Kidney glomerular epithelial cell (primary cell): ENCODE measurements at places on chromosomes 6 and 20.
A peak's percentile ranks its signal among the peaks of the same experiment; 100 is the strongest.

DNA sequence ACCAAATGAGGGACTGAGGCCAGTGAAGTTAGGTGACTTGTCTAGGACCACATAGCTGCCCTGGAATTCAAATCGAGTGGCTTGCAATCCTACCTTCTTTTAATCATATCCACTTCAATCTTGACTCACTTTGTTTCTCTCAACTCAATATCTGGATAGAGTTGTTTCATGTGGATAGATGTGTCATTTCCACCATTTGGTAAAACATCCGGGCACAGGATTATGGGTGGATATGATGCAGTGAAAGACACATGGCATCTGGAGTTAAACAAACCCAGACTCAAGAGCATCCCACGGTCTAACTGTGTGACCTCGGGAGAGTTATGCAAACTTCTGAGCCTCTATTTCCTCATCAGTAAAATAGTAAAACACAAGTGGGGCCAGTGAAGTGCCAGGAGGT lies 103.6 kb upstream of the CNKSR3 start:
- DNase-seq, result no peak

GRCh38 chr20:53260591-53260990 lies 288.4 kb downstream of the TSHZ2 start:
- no peak for DNase-seq

DNA sequence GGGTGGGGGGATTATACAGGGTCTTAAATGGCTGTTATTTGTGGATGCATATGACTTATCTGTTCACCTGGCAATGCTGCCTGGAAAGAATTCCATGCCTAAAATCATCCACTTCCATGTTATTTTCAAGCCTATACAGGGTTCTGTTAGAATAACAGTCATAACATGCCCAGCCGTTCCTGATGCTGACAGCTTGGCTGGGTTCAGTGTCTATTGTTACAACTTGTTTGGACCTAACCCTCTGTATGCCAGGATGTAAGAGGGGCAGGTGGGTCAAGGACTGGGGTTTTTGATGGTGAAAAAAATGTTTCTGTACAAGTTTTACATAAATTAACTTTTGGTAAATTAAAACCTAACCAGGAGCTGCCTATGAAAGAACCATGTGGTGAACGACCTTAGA lies 79.8 kb downstream of the GINS1 start:
- no peak for DNase-seq

GRCh38 chr20:35673884-35674283 lies 9.2 kb upstream of the CPNE1 start:
- no peak for DNase-seq

DNA sequence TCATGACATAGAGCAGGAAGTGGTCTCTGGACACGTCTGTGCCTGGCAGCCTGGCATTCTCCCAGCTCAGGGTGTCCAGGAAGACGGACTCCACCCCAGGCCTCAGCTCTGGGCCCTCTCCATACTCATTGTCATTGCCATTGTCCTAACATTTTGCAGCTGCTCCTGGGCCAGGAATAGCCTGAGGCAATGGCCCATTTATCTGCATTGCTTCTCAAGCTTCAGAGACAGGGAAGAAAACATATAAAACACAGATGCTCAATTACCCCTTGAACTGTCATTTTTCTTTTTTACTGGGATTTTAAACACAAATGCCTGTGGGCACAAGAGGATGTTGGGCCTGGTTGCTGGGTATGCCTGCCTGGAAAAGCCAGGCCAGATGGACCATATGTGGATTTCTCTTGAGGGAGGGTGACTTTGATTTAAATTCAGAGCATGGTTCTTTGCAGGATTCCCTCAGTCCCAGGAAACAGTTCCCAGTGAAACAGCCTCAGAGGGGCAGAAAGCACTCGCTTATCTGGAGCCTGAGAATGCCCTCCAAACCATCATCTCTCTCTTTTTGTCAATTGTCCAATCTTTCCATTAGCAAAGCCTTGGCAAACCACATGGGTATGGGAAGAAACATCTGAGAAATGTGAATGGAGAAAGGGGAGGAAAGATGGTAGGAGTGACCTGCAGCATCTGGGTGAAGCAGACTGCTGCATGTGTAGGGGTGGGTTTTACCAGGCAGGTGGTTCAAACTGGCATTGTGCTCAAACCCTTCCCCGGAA lies 17.9 kb downstream of the LAMP5 start:
- DNase-seq, result no peak

DNA sequence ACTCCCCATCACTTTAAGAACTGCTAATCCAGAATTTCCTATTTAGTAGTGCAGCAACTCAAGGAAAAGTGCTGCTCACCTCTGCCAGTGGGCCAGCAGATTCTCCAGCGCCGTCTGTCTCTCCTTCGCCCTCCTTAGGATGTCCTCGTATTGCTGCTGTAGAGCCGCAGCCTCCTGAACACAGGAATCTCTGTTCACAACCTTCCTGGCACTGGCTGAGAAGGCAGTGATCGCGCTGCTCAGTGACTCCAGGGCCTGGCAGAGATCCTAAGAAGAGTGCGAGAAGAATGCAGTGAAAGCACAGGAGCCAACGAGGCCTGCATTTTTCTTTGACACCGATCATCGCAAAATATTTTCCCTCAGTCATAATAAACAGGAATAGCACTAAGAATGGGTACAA lies 209.0 kb downstream of the SYNE1 start:
- DNase-seq, result peak; percentile 71

DNA sequence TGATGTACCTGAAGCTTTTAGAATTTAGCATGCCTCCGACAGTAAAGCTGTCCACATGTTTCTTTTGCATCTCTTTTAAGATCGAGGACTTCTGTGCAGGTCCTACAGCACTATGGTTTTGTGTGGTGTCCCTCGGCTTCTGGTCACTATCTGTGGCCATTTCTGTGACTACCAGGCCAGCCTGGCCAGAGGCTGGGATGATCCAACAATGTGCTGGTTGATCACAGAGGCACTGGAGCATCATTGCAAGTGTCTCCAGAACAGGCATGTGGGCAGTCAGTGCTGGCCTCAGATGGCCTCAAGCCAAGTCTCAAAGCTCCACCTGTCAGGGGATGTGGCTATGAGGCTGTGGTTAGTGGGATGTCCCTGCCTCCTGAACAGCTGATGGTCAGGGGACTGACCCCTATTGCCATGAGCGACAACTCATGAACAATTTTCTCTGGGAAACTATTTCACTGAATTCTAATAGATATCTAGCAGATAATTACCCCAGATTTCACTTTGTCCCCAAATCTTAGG lies 136.6 kb downstream of the SYNDIG1 start:
- DNase-seq, result no peak

DNA sequence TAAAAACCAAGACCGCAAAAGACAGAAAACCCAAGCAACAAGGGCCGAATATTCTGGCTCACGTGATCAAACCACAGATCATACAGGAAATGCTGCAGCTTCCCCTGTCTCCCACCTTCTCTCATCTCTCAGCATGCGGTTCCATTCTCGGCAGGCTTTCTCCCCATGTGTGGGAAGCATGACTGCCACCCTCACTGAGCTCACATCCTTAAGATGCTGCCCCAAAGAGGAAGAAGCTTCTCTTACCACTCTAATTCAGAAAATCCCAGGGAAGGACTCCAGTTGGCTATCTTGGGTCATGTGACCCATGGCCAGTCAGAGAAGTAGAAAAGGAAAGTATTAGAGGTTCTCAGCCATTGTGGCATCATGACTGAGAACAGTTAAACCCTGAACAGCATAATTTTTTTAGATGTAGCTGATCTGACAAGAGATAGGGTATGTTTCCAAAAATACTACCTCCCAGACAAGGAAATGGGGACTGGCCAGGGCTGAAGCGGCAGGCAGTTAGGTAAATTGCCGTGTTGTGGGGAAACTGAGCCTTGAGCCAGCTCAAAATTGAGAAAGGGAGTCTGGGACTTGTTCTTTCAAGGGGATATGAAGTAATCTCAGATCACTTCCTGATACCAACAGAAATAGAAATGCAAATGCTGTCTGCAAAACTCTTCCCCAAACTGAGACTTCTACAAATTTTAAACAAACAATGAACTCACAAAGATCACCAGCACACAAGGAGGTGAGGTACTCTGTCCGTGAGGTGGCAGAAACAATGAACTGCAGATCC lies 37.1 kb upstream of the GRM4 start:
- DNase-seq, result no peak

GRCh38 chr6:31727717-31728671 lies 1.1 kb downstream of the DDAH2 start:
- DNase-seq, result no peak

DNA sequence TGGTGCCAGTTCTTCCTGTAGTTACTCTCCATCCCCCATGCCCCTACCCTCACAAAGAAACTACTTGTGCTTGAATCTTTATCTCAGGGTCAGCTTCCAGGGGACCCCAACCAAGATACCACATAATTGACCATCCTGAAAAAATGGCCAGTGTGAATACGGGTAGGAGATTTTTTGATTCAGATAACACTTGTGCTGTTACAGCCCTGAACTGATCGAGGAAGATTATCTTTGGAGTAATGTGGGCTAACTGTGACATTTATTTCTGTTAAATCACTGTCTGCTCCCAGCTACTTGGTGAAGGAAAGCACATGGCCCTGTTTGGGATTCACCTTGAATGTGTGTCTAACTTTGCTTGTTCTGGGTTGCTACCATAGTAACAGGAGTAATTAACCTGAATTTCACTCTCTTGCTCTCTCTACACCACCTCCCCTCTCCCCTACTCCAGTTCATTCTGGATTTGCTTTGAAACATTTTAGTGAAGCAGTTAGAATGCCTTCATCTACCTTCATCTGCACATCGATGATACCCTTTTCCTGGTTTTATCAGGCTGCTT lies 219.6 kb upstream of the CHD6 start:
- no peak for DNase-seq

GRCh38 chr6:32772656-32773055 lies 9.3 kb upstream of the HLA-DQB2 start:
- no peak for DNase-seq

- no peak for DNase-seq
Observed at GRCh38 chr6:14784596-14785492, 461.0 kb upstream of the JARID2 start.

GRCh38 chr20:5770231-5770986 lies 20.2 kb downstream of the SHLD1 start:
- no peak for DNase-seq

DNA sequence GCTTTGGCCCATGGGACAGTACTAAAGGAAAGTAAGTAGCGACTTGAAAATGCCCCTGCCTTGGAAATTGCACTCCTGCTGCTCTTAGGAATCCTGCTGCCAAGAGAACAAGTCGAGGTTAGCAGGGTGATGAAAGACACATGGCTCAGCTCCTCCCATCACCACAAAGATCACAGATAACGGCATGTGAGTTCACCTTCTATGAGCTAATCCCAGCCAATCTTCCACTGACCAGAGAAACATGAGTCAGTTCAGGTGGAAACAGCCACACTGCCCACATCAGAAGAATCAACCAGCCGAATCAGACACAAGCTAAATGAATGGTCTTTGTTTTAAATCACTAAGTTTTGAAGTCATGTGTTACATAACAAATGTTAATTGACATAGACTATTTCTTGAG lies 106.3 kb downstream of the PRKN start:
- peak; percentile 90 for DNase-seq

- DNase-seq, result no peak
Observed at GRCh38 chr6:77074037-77074713, 389.1 kb downstream of the HTR1B start.

GRCh38 chr20:60314727-60315126 lies 356.5 kb downstream of the CDH26 start:
- no peak for DNase-seq

DNA sequence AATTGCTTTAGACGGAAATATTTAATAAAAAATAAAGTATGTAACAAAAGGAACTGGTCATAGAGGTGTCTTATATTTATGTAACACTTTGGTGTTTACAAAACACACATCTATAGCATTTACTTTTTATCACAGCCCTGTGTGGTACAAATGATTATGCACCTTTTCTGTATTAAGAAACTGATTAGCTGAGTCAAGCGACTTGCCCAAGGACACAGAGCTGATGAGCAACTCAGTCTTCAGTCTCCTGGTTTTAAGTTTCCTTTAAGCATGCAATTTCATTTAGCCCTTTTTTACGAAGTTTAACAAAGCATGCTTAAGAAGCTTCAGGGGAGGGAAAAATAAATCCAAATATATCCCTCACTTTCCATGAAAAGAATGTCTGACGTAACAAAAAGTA lies 2.5 kb downstream of the DCDC2 start:
- no peak for DNase-seq

GRCh38 chr6:79506251-79506650 lies 31.0 kb downstream of the LCA5 start:
- no peak for DNase-seq

DNA sequence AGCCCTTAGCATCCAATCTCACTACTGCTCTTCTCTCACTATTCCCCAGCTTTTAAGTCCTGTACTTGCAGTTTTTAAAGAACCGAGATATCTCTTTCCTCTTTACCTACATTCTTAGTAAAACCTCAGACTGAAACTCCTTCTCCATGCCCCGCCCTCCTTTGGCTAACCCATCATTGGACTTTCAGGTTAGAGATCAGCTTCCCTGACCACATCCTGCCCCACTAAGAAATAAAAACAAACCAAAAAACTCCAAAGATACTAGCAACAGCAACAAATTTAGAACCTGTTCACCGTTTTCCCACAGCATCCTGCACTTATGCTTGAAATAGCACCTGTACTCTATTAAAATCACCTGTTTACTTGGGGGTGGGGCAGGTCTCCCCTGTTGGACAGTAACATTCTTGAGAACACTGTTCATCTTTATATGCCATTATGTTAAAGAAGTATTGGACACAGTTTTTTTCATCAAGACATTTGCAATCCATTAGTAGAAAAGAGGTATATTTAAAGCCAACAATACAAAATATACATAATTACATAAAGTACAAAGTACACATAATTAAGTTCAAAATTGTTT lies 16.3 kb upstream of the SMAP1 start:
- no peak for DNase-seq

DNA sequence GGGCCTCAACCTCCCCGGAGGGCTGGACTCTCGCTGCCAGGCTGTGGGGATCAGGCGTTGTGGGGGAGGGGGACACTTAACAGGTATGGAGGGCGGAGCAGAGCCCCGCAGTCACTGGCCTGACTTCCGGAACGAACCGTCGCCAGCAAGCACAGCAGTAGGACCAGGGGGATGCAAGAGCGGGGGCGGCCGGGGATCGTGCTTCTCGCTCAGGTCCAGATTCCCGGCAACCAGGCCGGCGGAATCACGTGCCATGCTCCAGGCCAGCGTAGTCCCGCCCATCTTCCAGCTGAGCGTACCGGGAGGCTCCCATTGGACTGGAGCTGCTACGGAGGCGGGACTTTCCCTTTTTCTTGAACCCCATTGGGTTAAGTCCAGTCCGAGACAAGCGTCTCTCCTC lies 10.0 kb upstream of the POU5F1 start:
- no peak for DNase-seq

GRCh38 chr20:47970282-47970903 lies 185.1 kb upstream of the SULF2 start:
- no peak for DNase-seq
